ENCODE measurements at places on chromosomes 3 and 15. TPM values are rescaled to one million over a fixed set of nuclear protein-coding genes. Genes with fewer than 3 reads are reported as not detected.
A peak's percentile ranks its signal among the peaks of the same experiment; 100 is the strongest.

CTXN2 gene
- not detected for total RNA-seq

PIF1 gene
- 77.4 TPM for total RNA-seq

KIF15 gene
- total RNA-seq: 4.9 TPM

PLSCR2 gene
- total RNA-seq: not detected

ARPP21 gene
- not detected for total RNA-seq

ASB14 gene
- total RNA-seq: not detected

POMGNT2 gene
- total RNA-seq: 17.2 TPM

LOXL1 gene
- 20.0 TPM for total RNA-seq

ENTPD3 gene
- not detected for total RNA-seq

XCR1 gene
- not detected for total RNA-seq

CNTN4 gene
- not detected for total RNA-seq

VEPH1 gene
- total RNA-seq: not detected

SGO1 gene
- total RNA-seq: 5.1 TPM

- no peak for DNase-seq
Observed at GRCh38 chr3:157443905-157444796, 7.5 kb downstream of the PTX3 start.

GRCh38 chr3:161069511-161070251 lies 35.5 kb downstream of the B3GALNT1 start:
- peak; percentile 39 for DNase-seq

DNA sequence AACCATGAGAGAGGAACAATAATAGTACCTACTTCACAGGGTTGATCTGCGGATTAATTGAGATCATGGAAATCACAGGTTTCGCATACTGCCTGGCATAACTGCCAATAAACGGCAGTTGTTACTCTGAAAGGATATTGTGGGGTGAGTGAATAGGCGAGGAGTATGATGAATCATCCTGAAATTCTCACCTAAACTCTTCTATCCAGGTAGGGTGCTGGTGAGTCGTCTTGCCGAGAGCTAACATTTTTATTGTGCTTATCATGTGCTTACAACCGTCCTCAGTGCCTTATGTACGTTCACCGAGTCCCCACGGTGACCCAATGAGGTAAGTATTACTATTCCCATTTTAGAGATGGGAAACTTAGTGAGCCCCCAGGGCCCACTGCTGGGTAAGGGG lies 52.4 kb upstream of the SRGAP3 start:
- DNase-seq: no peak

DNA sequence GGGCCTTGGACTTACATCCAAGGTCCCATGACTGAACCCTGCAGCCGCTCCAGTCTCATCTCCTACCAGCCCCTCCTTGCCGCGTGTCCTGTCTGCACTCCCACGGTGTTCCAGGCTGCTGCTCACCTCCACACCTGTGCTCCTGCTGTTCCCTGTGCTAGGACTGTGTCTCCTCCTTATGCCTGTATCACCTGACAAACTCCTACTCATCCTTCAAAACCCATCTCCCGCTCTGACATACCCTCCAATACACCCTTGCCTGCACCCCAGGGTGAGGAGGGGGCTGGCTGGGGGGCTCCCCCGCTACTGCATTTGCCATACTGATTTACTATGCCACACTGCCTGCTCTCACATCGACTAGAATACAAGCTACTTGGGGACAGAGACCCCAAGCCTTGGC lies 53.6 kb downstream of the CYP11A1 start:
- DNase-seq: no peak

- no peak for DNase-seq
Observed at GRCh38 chr15:38307861-38308641, 55.4 kb downstream of the SPRED1 start.

DNA sequence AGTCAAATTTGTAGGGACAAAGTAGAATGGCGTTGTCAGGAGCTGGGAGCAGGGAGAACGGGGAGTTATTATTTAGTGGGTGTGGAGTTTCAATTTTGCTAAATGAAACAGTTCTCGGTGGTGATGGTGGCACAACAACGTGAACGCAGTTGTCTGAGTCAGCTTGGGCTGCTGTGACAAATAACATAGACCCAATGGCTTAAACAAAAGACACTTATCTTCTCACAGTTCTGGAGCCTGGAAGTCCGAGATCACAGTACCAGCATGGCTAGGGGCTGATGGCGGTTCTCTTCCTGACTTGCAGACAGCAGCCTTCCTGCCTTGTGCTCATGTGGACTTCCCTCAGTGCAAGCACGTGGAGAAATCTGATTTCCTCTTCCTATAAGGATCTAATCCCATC lies 90.2 kb downstream of the CHSY1 start:
- DNase-seq: no peak

DNA sequence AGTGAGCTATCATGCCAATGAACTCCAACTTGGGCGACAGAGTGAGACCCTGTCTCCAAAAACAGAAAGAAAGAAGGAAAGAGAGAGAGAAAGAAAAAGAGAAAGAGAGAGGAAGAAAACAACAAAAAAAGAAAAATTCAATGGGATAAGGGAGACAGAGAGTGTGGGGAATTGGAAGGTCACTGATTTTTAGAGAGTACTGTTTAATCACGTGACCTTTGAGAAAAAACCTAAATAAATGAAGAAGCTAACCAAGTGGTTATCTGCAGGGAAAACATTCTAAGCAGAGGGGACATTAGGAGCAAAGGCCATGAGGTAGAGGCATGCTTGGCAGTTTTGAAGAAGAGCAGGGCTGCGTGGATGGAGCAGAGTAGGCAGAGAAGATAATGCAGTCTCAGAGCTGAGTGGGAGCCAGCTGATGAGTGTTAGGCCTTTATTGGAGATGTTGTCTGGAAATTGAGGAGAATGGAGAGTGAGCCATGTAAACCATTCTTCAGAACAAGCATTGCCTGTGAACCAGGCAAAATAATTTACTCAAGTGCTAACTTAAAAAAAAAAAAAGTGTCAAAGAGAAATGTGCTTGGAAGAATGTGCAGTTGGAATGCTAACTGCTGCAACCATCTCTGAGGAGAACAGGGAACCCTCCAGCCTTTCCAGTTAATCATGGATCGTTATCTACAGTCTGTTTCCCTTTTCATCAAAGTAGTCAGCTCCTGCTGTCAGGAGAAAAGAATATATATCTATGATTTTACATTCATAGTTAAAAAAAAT lies 377.3 kb upstream of the SEMA6D start:
- no peak for DNase-seq

DNA sequence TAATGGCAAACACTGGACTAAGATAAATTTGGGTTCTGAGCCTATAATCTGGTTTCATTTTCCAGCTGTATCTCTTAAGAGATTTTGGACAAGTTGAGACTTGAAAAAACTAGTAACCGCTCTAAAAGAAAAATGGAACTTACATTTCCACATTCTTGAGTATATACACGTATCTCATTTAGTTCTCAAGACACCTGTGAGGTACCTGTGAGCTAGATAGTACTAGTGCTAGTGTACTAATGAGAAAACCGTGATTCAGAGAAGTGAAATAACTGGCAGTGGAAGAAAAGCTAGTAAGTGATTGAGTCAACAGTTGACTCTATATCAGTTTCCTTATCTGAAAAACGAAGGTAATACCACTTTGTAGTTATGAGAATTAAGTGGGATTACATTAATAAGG lies 62.2 kb upstream of the PAQR5 start:
- DNase-seq: no peak

- DNase-seq: no peak
Observed at GRCh38 chr15:29135702-29136646, 133.6 kb downstream of the NSMCE3 start.

DNA sequence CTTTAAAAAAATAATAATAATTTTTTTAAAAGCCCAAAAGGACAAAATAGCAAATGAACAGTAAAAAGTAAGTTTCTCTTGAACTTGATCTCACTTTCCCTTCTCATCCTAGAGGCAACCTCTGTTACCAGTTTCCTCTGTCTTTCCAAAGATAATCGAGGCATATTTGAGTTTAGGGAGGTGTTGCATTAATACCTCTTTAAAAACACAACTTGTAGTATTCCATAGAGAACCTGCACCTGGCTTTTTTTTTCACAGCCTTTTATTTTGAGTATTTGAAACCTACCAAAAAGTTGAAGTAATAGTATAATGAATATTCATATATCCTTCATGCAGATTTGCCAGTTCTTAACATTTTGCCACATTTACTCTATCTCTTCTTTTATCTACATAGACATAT lies 9.1 kb downstream of the CSK start:
- no peak for DNase-seq

DNA sequence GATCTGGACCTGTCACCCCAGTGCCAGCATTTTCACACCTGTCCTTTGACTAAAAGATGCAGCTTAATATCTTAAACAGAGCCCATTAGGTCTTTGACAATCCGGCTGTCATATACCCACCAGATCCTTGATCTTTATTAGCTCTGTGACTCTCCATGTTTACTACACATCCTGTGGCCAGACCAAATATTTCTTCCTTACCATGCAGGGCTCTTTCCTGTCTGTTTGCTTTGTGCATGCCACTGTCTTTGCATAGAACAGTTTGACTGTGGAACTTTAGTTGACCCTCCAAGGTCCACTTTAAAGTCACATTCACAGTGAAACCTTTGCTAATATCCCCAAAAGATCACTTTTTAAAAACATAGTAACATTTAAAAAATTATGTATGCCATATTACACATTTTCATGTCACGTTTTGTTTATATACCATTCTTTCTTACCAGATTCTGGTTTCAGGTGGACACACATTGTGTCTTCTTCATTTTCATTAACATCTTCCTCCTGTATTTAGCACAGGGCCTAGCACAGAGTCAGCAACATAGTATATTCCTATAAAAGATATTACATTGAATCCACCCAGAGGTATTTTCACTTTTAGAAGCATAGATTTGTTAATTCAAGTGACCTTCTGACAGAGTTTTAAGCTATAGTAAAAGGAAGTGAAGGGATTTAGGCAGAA lies 95.8 kb downstream of the RAP2B start:
- DNase-seq: peak; percentile 23

DNA sequence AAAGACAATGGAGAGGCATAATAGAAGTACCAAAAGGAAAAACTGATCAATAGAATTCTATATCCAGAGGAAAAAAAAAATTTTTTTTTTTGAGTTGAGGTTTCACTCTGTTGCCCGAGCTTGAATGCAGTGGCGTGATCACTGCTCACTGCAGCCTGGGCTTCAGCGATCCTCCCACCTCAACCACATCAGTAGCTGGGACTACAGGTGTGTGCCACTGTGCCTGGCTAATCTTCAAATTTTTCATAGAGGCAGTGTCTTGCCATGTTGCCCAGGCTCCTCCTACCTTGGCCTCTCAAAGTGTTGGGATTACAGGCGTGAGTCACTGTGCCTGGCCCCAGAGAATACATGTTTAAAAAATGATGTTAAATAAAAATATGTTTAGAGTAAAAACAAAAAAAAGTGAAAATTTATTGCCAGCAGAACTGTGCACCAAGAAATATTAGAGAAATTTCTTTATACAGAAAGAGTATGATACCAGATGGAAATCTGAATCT lies 154.3 kb upstream of the ZBTB20 start:
- no peak for DNase-seq

GRCh38 chr15:65980824-65981456 lies 111.6 kb downstream of the RAB11A start:
- DNase-seq: peak; percentile 91

GRCh38 chr15:52440414-52440813 lies 88.3 kb downstream of the MYO5A start:
- no peak for DNase-seq

- DNase-seq: peak; percentile 60
Observed at GRCh38 chr3:87503900-87504498, 227.6 kb upstream of the POU1F1 start.

- no peak for DNase-seq
Observed at GRCh38 chr15:28909958-28910500, 24.3 kb downstream of the APBA2 start.

DNA sequence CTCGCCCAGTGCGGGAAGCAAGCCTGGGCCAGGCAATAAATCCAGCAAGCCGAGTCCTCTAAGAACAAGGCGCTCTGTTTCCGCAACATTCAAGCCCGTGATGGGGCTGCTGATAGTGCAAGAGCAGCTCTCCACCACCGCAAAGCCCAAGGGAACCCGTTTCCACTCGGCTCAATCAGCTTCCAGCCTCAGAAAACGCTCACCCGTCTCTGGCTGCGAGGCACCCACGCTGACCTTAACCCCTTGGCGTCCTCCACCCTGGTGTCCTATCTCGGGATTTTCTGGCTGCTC lies 17.8 kb downstream of the SPATA12 start:
- peak; percentile 46 for DNase-seq

GRCh38 chr15:66705277-66706146 lies 3.5 kb downstream of the SMAD6 start:
- no peak for DNase-seq

GRCh38 chr3:36803091-36803791 lies 38.9 kb upstream of the DCLK3 start:
- no peak for DNase-seq

GRCh38 chr3:113747283-113748046 lies 630 bp downstream of the ATP6V1A start:
- peak; percentile 70 for DNase-seq

DNA sequence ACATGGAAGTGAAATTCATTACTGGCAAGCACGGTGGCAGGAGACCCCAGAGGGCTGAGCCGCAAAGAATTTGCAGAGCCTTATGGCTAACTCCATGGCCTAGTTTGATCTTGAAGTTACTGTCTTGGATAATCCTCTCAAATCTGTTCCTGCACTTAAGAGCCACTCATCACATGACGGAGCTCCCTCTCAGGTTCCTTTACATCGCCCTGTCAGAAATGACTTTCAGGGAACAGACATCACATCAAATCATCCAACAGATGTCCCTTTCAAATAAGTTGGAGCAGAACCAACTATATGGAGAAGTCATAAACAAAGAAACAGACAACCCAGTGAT lies 328.8 kb upstream of the THBS1 start:
- no peak for DNase-seq

DNA sequence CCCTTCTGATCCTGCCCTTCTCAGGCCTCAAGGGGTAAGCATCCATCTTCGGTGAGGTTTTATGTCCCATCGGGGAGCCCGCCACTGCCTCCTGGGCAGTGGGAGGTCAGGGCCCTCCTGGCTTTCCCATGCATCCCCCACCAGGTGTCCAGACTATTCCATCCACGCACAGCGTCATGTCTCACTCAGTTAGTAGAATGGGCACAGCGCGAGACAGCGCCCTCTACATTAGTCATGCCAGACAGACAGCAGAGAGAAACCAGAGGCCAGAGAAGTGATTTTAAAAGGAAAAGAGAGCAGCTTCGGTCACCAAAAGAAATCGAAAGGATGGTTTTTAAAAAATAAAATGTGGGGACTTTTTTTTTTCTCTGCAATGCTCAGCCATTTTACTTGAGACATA lies 49.8 kb downstream of the ZDHHC3 start:
- DNase-seq: no peak
